Fibroblast of mammary gland (primary cell): ENCODE measurements at places on chromosomes 3 and 15.

GRCh38 chr15:100737214-100737613, 134.8 kb downstream of the ASB7 start:
- no peak for DNase-seq

- peak; percentile 28 for DNase-seq
Observed at GRCh38 chr3:110821586-110821985, 250.0 kb upstream of the NECTIN3 start.

DNA sequence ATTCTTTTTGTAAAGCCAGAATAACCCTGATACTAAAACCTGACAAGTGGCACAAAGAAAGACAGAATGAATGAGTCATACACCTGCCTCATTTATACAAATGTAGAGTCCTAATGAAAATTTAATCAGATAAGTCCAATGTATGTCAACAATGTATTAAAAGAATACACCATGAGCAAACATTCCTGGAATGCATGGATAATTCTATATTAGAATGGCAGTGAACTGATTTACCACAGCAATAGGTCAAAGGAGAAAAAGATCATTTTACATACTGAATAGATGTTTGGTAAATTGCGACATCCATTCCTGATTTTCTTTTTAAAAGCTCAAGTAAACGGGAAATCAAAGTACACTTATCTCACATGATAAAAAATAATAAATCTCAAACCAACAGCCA, 11.2 kb upstream of the LOXL1 start:
- DNase-seq = no peak

DNA sequence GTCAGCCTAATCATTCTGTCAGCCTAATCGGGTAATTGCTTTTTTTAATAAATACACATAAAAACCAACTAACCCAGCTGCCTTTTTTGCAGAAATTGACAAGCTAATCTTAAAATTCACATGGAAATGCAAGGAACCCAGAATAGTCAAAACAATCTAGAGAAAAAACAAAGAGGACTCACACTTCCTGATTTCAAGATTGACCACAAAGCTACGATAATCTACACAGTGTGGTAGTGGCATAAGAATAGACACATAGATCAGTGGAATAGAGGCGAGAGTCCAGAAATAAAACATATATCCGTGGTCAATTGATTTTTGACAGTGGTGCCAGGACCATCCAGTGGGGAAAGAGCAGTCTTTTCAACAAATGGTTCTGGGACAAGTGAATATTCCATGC, 2.4 kb upstream of the C3orf20 start:
- no peak for DNase-seq
